ENCODE measurements at places on chromosomes 13 and 19. TPM values are rescaled to one million over a fixed set of nuclear protein-coding genes. Genes with fewer than 3 reads are reported as not detected.

Gene PDE4C
- total RNA-seq: 0.28 TPM

GRCh38 chr13:114226088-114226487 is 8.6 kb upstream of the CDC16 start:
- DNase-seq: no peak

DNA sequence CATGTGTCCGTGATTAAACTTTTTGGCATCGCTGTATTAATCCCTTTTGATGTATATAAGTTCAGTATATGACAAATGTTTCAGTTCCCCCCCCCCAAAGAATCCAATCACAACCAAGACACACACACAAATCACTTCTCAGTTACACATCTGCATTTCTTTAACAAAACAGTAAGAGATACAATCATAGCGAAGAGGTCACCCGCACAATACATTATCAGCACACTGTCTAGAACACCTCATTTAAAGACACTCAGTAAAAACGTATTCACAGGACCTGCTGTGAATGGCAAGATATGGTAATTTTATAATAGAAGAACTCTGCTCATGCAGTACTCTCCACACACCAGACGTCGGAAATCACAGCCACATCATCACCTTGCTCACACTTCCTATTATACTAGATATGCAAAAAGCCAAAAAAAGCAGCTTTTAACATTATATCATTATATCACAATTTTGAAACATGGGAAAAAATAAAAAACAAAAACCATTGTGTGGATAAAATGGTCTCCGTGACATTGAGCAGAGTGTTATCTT is 71.4 kb upstream of the XPO4 start:
- no peak for DNase-seq

DNA sequence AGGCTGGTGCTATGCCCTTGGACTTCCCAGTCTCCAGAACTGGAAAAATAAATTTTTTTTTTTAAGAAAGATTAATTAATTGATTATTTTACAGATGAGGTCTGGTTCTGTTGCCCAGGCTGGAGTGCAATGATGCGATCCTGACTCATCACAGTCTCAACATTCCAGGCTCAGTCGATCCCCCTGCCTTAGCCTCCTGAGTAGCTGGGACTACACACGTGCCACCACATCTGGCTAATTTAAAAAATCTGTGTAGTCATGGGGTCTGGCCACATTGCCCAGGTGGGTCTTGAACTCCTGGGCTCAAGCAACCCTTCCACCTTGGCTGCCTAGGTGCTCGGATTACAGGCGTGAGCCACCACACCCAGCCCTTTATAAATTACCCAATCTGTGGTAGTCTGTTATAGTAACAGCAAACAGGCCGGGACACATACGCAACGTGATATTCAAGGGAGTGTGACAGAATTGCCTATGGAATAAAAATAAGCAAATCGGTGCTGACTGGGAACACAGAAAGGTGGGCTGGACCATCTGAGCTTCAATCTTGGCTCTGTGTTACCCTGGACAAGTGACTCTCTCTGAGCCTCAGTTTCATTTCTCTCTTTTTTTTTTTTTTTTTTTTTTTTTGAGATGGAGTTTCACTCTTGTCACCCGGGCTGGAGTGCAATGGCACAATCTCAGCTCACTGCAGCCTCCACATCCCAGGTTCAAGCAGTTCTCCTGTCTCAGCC is 42.8 kb downstream of the PIN1 start:
- no peak for DNase-seq

Gene GPR183
- 0.34 TPM for total RNA-seq

DNA sequence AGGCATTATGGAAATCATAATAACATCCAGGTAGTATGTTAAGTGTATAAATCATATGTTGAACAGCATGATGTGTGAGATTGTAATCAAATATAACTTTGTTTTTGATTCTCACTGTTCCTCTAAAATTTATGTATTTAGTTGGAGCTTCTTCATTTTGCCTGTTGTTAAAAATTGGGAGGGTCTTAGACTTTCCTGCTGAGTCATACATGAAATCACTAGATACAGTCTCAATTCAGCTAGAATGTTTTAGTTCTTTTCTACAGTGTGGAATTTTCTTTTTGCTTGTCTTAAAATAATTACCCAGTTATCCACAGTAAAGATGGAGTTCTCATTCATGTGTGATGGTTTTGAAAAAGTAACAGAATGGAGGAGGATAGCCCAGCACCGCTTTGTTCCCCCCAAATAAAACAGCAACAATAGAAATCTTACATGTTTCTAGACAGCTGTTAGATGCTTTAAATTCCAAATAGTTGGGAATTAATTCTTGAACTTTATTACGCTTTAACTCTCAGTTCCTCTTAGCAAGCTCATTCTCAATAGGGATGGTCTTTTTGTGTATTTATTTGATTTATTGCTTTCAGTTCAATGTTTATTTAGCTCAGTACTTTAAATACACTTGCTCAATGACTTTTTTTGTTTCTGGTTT is 109.5 kb downstream of the PDS5B start:
- no peak for DNase-seq

Gene TNFSF13B
- total RNA-seq: 0.70 TPM

Gene IGFL2
- not detected for total RNA-seq

Gene LILRA2
- total RNA-seq: not detected

Gene PRR20C
- total RNA-seq: not detected

DNA sequence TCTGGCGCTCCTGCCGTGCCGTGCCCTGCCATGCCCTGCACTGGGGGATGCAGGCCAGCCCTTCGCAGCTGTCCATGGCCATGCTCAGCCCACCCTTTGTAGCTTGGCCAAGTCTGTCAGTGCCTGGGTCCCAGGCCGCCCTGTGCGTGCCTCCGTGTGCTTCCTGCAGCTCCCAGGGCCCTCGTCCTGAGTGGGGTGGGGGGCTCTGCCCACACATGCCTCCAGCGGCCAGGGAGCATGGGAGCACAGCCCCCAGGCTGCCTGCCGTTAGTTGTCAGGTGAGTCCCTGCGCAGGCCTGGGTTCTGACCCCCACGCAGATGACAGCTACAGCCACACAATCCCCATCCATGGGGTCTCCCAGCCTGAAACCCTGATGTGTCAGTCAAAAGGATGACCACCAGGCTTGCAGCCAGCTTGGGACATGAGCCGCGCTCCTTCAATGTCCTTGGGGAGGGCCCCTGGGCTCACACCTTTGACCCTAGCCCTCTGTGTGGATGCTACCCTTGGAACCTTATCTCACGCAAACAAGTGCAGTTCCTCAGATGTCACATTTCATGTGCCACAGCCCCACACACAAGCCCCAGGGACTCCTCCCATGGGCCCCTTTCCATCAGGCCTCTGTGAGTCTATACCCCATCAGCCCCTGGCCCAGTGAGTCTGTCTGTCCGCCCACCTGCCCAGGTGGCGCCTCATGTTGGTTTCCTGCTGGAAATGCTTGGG is 24.5 kb downstream of the TMED1 start:
- no peak for DNase-seq

GRCh38 chr19:18120127-18120526 is 22.5 kb downstream of the MAST3 start:
- no peak for DNase-seq

DNA sequence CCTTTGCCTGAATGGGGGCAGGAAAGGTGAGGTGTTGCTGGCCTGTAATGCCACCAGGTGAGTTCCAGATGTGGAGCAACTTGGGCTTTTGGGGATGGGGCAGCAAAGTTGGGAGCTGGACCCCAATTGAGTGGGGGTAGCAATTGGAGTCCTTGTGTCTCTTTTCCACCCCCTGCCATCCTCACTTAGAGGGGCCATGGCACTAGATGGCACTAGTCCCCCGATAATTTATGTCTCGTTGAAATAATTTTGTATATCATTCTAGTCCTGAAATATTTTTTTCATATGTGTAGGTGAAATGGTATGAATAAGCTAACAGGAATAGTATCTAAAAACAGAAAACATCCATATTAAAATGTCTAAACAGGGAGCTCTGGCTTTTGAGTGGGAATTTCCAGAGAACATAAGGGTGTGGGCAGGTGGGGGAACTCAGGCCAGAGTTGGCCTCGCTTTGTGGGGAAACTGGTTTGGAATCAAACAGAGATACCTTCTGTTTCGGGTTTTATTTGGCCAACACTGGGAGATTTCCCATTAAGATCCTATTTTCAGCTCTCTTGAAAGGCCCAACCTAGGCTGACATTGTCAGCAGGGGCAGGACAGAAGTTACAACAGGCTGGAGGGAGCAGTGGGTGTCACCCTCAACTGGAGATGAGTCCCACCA is 3.4 kb downstream of the ZNF576 start:
- DNase-seq: no peak

Gene MADCAM1
- 0.34 TPM for total RNA-seq

DNA sequence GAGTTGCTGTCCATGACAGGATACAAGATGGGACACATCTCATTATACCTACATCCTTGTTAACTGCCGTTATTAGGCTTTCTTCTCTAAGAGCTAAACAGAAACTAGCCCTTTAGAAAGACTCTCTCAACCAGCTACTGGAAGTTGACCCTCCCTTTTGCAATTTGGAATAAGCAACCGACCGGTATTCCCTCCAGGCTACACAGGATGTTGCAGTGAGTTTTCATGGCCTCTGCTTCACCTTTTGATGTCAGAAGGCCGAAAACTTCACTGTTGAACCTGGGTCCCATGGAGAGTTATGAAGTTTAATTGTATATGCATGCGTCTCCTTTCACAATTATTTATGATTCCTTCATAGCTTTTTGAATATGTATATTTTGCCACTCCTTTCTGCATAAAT is 1042.5 kb upstream of the SPRY2 start:
- DNase-seq: no peak

DNA sequence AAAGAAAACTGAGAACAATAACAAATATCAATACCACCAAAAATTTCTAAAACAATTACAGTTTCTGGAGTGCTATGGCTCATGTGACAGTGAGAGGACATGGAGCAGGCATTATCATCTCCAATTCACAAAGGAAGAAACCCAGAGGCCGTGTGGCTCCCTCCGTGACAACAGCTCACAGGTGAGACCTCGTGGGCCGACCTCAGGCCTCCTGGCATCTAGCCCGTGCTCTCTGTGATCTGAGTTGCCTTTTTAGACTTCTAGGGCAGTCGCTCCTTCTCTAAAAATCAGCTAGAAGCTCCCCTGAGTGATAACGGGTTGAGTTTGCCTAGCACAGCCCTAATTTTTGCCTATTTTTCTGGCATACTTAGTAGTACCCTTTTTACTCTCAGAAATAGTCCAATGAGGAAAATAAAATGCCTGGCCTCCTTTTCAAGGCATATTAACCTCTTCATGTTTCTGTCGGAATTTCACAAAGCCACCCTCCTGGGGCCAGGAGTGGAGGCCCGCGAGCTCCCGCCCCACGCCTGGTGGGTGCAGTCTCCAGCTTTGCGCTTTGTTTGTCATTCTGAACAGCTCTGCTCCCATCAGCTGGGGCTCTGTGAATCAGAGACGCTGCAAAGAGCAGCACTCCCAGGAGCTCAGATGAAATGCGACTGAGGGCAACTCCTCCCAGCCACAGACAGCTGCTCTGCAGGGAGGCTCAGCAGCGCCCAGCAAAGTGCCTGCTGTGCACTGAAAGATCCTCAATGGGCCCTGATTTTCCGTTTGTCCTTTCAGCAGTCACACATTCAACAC is 292.5 kb downstream of the UQCRFS1 start:
- no peak for DNase-seq

Gene PPP1R12C
- total RNA-seq: 40.3 TPM

DNA sequence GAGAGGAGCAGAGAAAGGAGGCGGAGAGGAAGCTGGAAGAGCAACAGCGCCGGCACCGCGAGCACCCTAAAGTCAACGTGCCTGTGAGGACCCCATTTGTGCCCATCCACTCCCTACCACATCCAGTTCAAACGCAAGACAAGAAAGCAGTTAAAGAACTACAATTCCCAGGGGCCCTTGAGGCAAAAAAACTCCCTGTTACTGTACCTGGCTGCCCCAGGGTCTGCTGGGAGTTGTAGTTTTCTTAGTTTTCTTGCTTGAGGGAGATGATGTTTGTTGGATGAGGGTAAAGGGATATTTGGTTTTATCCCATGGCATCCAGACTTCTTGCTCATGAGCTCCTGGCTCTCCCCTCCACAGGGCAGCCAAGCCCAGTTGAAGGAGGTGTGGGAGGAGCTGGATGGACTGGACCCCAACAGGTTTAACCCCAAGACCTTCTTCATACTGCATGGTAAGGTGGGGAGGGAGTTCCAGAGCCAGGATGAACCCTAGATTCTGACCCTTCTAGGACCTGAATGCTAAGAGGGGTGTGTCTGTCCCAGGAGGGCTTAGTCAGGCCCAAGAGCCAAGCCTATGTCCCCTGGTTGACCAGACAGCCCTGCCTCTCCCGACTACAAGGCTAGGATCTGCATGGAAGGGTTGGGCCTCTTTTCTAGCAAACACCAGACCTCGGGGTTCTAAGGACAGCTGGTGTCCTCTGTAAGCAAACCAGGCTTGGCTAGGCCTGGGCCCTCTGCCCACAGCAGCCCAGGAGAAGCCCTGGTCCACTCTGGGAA is 13.2 kb downstream of the NUCB1 start:
- DNase-seq: no peak

DNA sequence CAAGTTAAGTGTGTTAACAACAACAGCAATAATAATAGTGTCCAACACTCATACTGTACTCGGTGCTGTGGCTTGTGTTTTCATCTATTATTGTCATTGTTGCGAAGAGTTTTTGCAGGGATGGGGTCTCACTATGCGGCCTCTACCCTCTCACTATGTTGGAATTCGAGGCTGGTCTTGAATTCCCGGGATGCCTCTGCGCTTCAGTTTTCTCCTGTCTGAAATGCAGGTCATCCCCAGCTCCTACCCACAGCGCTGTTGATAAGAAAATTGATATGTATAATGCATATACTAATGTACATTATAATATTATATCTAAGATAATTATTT is 4.9 kb upstream of the SBK3 start:
- DNase-seq: no peak

Gene MUC16
- under 0.01 TPM for total RNA-seq

- DNase-seq: no peak
Observed at GRCh38 chr13:101121608-101122007, 294.7 kb downstream of the NALCN start.

Gene TNNT1
- total RNA-seq: 0.60 TPM

DNA sequence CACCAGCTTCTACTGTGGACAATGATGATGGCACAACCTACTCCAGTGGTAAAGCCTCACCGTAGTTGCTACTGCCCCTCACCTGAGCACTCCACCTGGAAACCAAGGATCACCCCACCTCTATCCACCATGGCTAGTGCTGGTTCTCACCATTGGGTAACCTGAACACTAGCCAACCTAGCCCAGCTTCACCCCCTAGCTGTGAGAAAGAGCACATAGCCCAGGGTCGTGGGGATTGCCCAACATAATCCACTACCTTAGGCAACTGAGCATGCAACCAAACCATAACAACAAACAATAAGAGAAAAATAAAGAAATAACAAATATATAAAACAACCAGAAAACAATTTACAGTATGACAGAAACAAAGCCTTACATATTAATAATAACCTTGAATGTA is 560.1 kb downstream of the DIAPH3 start:
- no peak for DNase-seq

DNA sequence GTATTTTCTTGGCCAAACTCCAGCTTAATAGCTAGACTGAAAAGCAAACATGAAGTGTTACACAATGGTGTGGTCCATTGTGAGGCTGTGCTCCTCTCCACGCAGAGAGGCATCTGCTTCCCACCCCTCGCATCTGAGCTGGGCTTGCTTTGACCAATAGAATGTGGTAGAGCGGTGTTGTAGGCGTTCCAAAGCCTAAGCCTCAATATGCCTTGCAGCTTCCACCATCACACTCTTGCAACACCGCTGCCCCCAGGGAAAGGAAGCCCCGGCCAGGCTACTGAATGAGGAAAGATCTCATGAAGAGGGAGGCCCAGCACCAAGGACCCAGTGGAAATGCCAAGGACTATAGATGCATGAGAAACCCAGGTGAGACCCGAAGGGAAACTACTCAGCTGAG is 9.4 kb downstream of the FLT1 start:
- DNase-seq: no peak
